ENCODE measurements at places on chromosomes 1 and 21. TPM values are rescaled to one million over a fixed set of nuclear protein-coding genes. Genes with fewer than 3 reads are reported as not detected.

- no peak for DNase-seq
Measured at GRCh38 chr1:32398401-32398800, 4.2 kb upstream of the BSDC1 start.

GRCh38 chr21:32712641-32713040, 15.2 kb downstream of the SYNJ1 start:
- no peak for DNase-seq

DNA sequence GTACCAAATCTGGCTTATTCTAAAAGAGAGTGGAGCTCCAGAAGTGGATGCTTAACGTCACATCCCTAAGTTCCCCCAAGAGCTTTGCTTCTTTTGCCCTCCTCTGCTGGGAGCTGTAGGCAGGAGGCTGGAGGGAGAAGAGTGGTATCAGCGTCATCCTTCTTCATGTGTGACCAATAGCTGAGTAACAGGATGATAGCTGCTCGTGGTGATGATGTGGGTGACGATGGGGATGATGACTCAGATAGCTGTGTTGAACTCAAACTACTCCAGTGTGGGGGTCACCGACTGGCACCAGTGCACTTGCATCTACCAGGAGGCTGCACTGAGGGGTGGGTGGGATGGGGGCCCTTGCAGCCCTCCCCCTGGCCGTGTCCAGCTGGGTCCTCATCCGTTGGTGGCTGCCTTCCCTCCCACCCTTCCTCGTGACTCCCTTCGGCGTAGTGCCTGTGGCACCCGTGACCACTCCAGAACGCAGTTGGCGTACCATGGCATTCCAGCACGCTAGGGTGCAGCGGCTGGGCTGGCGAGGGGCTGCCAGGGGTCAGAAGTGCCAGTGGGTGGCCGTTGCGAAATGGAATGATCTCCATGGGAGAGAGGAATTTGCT, 1.1 kb downstream of the IGFN1 start:
- DNase-seq: no peak

- no peak for DNase-seq
Measured at GRCh38 chr1:231049121-231049979, 9.3 kb upstream of the FAM89A start.

GRCh38 chr1:172537827-172538391, 5.0 kb downstream of the SUCO start:
- DNase-seq: no peak

DNA sequence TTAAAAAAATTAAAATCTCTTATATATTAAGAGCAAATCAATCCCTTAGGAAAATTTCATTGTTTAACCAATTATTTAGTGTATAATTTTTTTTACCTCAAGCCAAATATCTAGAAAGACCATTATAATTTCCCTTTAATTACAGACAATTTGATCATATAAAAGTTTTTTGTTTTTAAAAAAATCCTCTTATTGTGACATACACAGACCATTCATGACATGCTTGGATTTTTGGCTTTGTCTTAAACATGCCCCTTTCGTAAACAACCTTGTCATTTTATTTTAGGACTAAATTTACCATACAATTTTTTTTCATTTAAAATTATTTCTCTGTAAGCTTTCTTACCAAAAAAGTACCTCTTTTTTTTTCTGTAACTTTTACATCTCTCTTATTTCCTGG, 14.2 kb upstream of the CYP4B1 start:
- DNase-seq: no peak

DNA sequence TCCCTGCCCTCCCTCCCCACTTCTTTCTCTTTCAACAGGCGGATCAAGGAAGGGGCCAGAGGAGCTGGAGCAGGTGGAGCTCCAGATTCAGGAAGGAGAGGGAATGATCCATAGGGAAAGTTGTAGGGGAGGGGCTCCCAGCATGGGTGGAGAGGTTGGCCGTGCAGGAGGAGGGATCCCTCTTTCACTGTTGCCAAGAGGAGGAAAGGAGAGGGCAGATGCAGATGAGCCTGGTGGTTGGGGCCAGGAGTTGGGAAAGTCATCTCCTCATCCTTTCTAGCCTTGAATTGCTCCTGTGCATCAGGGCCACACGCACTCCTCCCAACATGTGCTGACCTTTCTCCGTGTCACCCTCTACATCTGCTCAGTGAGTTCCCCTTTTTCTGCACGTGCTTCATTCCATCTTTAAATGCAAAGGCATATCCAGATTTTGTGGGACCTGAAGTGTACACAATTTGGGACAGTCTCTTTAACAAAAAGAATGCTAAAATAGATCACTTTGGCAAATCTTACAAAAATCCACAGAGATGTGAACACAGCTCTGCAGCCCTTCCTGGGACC, 32.4 kb downstream of the ZBTB18 start:
- no peak for DNase-seq

DNA sequence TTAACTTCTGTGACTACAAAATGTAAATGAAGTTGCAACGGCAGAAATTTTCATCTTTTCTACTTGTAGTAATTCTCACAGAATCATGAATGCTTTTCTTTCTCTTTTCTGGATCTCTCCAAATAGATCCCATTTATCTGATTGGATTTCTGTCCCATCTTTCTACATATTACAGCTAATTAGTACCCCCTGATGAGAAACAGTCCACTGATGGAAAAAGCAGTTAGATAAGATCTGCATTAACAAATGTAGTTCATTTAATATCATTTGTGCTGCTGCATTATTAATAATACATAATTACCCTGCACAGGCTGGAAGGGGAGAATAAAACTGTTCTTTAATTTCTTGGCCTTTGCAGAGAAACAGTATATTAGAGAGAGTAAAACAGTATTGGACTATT, 289.3 kb downstream of the TTLL7 start:
- DNase-seq: no peak

DNA sequence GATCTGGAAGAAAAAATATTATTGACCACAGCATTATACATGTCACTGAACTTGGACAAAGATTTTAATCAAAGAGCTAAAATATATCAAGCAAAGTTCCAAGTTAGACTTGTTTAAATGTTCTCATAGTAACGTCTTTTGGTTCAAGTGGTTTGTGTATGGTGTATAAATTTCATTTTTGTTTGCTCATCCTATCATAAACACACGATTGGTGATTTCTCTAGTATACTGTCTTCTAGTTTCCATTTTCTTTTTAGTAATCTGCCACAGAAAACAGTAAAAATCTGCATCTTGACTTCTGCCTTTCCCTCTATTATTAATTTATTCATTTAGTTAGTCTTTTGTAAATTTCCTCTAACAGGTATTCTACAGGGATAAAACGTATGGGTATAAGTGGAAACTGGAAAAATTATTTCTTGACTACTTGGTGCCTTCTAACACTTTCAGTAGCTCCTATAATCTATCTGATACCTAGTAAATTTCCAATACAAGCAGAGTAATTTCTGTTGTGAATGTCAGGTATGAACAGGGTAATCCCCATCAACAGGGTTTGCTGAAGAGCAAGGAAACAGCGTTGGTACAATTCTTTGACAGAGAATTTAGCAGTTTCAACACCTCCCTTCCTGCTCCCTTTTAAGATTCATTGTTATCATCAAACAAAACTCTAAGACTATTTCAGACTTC, 268.0 kb downstream of the PTPRC start:
- DNase-seq: no peak

- no peak for DNase-seq
Measured at GRCh38 chr1:72283307-72284083, 1.2 kb upstream of the NEGR1 start.

GRCh38 chr1:161866241-161866640, 100.1 kb downstream of the ATF6 start:
- DNase-seq: no peak

- no peak for DNase-seq
Measured at GRCh38 chr1:52641307-52641706, 8.3 kb downstream of the SHISAL2A start.

DNA sequence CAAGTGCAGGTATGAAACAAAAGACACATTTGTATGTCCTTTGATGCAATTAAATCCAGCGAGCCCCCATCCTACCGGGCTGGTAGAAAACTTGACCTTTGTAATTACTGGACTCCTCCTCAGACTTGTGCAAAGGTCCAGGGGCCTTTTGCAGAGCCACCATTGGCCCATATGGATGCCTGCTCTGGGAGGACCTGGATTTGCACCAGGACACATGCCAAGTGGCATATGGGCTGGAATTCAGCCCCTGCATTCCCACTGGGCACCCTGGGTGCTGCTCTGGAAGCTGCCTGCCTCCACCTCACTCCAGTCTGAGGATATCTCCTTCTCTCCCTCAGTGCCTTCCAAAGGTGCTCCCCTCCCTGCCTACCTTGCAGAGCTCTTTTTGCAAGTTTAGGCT, 36.0 kb downstream of the LACTBL1 start:
- DNase-seq: no peak

- DNase-seq: no peak
Measured at GRCh38 chr21:29958551-29958950, 18.8 kb upstream of the GRIK1 start.

DNA sequence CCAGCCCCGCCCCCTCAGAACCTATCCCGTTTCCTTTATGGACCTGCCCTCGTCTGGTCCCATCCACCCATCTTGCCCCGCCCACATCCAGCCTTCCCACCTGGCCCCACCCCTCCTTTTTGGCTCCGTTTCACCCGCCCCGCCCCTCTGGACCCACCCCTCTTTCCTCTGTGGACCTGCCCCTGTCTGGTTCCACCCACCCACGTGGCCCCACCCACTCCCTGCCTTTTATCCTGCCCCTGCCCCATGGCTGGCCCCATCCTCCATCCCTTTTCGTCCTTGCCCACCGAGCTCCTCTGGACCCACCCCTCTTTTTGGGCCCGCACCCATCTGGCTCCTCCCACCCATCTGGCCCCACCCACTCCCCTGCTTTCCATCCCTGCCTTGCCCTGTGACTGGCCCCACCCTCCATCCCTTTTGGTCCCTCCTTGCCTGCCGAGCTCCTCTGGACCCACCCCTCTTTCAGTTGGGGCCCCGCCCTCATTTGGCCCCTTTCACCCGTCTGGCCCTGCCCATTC, 177.3 kb downstream of the CAMTA1 start:
- DNase-seq: no peak

- DNase-seq: no peak
Measured at GRCh38 chr1:198132060-198132781, 24.6 kb upstream of the NEK7 start.

DNA sequence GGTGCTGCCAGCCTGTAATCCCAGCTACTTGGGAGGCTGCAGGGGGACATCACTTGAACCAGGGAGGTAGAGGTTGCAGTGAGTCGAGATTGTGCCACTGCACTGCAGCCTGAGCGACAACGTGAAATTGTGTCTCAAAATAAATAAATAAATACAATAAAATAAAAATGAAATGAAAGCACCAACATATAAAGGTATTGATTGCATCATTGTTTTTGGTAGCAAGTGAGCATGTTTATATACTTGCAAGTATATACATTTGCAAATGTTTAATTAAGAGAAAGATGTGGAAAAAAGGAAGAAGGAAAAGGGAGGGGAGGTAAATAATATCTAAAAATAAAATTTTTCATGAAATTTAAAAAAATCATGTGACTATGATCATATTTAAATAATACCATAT, 32.8 kb upstream of the NRIP1 start:
- DNase-seq: no peak

GRCh38 chr21:38622827-38623209, 124.5 kb upstream of the ERG start:
- no peak for DNase-seq

- no peak for DNase-seq
Measured at GRCh38 chr1:117753652-117754051, 147.8 kb downstream of the TENT5C start.

DNA sequence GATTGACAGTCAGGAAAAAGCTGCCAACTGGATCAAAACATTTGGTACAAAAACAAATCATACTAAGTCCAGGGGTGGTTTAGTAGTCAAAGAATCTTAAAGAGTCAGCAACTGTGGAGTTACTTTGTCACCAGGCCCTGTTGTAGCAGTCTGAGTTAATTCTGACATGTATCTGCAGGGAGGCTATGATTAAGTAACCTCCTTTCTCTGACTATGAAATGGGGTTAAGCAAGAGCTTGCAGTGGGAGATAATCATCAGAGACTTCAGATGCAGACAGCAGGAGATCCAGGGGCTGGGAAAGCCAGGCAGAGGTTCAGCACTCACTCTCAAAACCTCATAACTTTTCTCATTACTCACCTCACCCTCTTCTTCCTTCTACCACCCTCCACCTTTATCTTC, 99.2 kb upstream of the BTG3 start:
- no peak for DNase-seq

DNA sequence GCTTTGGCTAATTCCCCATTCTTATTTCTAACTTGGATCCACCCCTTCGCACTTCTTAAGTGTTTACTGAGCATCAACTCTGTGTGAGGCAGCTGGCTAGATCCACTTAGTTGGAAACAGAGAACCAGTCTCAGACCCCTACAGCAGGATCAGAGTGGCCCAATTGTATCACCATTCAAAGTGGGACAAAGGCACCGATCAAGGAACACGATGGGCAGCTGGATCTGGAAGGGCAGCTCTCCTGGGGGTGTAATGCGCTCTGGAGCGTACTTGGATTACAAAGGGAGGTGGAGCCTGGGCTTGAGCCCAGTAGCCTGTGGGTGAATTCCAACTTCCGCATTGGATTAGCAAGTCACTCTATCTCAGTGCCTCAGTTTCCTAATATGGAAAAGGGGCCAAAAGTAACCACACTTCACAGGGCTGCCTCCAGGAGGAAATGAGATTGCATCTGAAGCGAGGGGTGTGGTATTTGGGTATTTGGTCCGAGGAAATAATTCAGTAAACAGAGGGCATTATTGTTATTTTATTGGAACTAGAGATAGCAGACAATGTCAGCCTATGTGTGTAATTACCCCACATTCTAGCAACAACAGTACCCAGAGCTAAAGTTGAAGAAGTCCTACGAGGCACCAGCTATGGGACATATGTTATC, 11.9 kb downstream of the ECE1 start:
- no peak for DNase-seq

- no peak for DNase-seq
Measured at GRCh38 chr1:8639148-8639547, 178.3 kb downstream of the RERE start.

- no peak for DNase-seq
Measured at GRCh38 chr1:209411491-209411929, 172.0 kb upstream of the CAMK1G start.

GRCh38 chr1:214404571-214405213, 123.7 kb downstream of the SMYD2 start:
- DNase-seq: peak; percentile 2

- no peak for DNase-seq
Measured at GRCh38 chr1:85617633-85618100, 37.1 kb downstream of the CCN1 start.

GRCh38 chr1:181121498-181121897, 33.0 kb downstream of the IER5 start:
- no peak for DNase-seq

GRCh38 chr1:225677350-225678124, 24.6 kb upstream of the ENAH start:
- no peak for DNase-seq

SPATA45 gene
- 0.86 TPM for total RNA-seq

LGR6 gene
- not detected for total RNA-seq

KDF1 gene
- 2.4 TPM for total RNA-seq

MX2 gene
- total RNA-seq: 35.7 TPM

PTPRU gene
- 11.0 TPM for total RNA-seq

LEPR gene
- 0.60 TPM for total RNA-seq

OVAAL gene
- not detected for total RNA-seq

DIO1 gene
- 31.1 TPM for total RNA-seq

ATP5PO gene
- 256 TPM for total RNA-seq

FAM167B gene
- 0.15 TPM for total RNA-seq

HEYL gene
- not detected for total RNA-seq

BTBD19 gene
- total RNA-seq: 2.7 TPM

PCBP3 gene
- not detected for total RNA-seq

NES gene
- total RNA-seq: 16.6 TPM

Measured in HepG2 (cell line).